ENCODE measurements at places on chromosomes 5 and 9.
A peak's percentile ranks its signal among the peaks of the same experiment; 100 is the strongest.

DNA sequence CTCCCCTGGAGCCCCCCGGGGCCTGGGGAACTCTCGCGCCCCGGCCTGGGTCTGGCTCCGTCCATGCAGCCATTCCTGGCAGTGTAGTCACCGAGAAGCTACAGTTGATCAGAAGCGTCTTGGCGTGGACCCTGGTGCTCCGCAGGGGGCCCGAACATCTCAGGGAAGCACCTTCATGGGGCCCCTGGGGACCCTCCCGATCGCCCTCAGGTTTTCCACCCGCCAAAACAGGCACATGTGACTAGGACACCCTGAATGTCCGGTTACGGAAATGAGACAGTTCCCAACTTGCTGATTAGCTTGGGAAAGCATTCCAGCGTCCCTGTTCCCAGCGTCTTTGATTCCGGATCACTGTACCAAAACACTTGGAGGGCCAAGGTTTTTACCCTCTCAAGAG, 472 bp downstream of the FBXO4 start:
- DNase-seq, result no peak

DNA sequence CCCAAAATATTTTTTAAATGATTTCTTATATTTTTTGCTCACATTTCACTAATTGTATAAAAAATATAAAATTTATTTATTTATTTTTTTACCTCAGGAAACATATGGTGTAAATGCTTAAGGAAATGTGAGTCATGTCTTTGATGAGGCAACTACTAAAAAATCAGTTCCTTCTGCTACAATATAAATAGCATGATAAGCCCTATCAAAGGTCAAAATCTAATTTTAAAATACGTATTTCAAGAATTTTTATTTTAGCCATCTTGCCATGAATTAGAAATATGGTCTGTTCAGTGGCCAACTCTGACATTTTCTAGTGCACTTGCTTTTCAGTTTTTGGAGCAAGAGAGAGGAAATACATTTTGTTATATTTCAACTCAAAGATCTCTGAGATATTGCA, 50.5 kb downstream of the PDE4D start:
- DNase-seq, result no peak

GRCh38 chr5:139185589-139185988, 12.6 kb downstream of the SIL1 start:
- no peak for DNase-seq

- no peak for DNase-seq
These were observed 910 bp upstream of the GARNL3 start for GRCh38 chr9:127263664-127264063.

DNA sequence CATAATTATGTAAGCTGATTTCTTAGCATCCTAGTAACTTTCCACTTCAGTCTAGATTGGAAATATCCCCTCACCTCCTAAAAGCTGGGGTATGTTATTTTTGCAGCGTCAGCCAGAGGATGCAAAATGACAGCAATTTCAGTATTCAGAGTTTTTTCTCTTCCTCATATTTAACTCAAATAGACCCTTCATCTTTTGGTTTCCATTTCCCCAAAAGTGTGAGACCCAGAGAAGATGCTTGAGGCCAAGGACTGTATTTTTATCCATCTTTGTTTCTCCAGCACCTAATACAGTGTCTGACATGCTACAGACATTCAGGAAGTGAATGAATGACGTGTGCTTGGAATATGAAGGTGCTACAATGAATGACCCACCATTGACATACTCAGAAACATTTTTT, 75.5 kb upstream of the RANBP3L start:
- no peak for DNase-seq

GRCh38 chr5:116702776-116703175, 128.2 kb upstream of the SEMA6A start:
- no peak for DNase-seq

- DNase-seq, result no peak
These were observed 117.8 kb downstream of the ZNF354C start for GRCh38 chr5:179177711-179178575.

GRCh38 chr9:131585375-131585774, 40.1 kb downstream of the PRRT1B start:
- no peak for DNase-seq

DNA sequence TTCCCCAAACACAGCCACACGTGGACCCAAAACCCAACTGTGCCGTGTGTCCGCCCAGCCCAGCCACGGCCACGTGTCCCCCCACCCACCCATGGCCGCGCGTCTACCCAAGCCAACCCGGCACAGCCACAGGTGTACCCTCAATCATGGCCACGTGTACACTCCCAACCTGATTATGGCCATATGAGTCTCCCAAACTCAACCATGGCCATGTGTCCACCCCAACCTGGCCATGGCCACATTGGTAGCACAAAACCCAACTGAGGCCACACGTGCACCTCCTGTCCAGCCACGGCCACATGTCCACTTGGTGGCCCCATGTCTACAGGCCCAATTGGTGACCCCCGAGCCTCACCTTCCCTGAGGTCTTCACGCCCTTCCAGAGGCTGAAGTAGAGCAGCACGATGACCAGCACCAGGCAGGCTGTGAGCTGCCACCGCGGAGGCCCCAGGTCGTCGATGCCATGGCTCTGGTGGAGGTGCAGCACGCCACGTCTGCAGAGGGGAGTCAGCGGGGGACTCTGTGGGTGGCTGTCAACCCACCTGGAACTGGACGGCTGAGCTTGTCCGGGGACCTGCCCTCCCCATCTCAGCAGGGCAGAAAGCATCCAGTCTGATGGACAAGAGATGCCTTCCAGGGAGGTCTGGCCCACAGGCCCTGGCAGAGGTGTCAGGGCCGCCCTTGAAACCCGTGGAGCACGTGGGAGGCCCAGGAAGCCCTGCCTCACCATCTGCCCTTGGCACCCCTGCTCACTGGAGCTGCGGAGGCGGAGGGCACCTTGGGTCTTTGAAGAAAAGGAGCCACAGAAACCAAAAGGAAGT, 23.5 kb downstream of the SLC6A3 start:
- DNase-seq, result no peak

GRCh38 chr9:131731237-131731636, 8.6 kb downstream of the RAPGEF1 start:
- no peak for DNase-seq

- DNase-seq, result no peak
These were observed 137.8 kb upstream of the RETREG1 start for GRCh38 chr5:16754601-16755000.

DNA sequence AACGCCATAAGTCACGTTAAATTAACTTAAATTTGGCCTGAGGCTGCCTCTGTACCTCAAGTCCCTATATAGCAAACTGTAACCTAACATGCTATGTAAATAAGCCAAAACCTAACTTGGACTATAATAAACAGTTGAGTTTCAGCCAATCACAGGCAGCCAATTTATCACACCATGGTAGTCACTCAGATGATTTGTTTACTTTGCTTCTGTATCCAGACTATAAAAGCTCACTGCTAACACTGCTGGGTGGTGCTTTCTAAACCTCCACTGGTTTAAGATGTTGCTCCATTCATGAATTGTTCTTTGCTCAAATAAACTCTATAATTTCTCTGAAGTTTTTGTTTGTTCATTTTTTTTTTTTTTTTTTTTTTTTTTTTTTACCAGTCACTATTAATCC, 62.8 kb downstream of the TRPM3 start:
- no peak for DNase-seq

DNA sequence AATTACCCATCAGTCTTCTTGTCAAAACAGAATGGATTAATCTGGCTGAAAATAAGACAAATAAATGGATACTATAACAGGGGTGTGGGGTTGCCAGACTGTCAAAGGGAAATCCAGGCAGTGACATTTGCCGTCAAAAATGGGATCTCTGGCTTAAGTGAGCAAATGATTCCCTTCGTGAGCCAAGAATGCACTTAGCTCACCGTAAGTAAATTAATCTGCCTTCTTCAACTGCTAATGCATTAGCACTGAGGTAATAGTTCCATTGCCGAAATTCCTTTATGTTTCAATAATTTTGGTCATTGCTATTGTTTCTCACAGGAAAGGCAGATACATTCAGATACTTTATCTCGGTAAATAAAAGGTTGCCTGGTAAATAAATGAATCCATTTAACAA, 377.8 kb downstream of the KIAA0825 start:
- no peak for DNase-seq

GRCh38 chr5:180208435-180209081, 453 bp downstream of the RASGEF1C start:
- no peak for DNase-seq

- no peak for DNase-seq
These were observed 119.9 kb downstream of the ZDHHC21 start for GRCh38 chr9:14573319-14573718.

DNA sequence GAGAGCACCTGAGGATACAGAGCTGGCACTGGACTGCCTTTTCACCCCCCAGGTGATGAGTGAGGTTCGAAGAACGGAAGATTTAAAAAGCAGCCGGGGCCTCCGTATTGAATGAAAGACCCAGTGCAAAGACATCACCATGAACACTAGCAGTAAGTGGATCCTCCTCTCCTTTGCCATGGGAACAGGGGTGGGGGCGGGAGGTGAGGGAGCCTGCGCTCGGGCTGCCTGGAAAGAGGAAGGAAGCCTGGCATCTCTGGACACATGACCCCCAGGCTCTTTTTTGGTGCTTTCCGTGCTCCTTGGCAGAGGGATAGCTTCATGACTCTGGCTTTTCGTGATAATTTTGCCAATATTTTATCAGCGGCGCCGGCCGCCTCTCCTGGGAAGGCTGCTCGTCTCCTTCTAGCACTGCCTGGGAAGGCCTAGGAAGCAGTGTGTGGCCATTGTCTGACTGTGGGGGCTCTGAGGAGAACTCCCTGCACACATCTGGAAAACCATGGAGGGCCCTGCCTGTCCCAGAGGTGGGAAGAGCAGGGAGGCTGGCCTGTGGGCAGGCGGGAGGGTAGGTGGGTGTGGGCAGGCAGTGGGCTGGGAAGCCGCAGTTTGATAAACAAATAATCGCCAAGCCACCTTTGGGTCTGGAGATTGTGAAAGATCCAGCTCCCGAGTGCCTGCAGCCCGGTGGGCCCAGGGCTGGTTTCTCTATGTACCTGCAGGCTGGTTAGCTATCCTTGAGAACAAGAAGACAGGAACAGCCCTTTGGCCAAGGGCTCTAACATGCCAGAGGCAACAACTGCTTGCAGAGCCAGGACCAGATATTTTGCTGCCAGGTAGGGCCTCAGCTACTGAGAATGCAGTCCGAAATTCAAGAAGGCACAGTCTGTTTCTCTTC, 911 bp downstream of the ABLIM3 start:
- no peak for DNase-seq

GRCh38 chr9:89815061-89815902, 210.5 kb downstream of the GADD45G start:
- no peak for DNase-seq

- DNase-seq, result no peak
These were observed 246.8 kb upstream of the TUT7 start for GRCh38 chr9:86600977-86601376.

DNA sequence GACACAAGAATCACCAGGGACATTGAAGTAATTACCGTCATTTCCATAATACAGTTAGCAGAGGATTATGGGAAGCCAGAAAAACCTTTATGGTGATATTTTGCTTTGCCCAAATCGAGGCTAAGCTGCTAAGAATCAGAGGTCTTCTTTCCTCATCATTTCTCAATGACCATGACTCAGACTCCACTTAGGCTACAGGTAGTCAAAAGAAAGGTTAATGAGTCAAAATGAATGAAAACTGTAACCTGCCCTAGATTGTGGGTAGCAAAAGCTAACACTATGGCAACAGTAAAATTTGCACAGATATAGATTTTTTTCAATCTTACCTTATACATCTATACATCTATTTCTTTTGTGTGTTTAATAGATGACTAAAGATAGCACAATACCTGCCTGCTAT, 185.8 kb downstream of the CARTPT start:
- DNase-seq, result no peak

- peak; percentile 35 for DNase-seq
These were observed at the start of gene SPACA9 for GRCh38 chr9:132878695-132879456. TSS of gene SPACA9 (plus strand) at chr9:132878898. CDS start at chr9:132883948, 5,050 bp downstream.

DNA sequence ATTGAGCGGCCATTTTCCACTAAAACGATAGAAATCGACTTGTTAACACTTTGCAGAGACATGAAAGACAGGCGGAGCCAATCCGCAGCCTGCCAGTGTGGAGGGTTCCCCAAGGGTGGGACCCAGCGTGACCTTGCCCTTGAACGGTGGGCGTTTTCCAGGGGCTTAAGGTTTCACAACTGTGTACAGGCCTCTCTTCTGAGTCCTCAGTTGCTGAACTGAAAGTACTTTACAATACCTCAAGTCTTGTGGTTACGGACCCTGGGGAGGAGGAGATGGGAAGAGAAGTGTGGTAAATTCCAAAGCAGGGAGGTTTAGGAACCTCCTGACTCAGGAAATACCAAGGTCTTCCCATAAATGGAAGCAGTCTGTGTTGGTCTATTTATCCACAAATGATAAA, 68.2 kb upstream of the CKMT2 start:
- no peak for DNase-seq

GRCh38 chr9:131296460-131296859, 6.9 kb downstream of the PLPP7 start:
- DNase-seq, result no peak

DNA sequence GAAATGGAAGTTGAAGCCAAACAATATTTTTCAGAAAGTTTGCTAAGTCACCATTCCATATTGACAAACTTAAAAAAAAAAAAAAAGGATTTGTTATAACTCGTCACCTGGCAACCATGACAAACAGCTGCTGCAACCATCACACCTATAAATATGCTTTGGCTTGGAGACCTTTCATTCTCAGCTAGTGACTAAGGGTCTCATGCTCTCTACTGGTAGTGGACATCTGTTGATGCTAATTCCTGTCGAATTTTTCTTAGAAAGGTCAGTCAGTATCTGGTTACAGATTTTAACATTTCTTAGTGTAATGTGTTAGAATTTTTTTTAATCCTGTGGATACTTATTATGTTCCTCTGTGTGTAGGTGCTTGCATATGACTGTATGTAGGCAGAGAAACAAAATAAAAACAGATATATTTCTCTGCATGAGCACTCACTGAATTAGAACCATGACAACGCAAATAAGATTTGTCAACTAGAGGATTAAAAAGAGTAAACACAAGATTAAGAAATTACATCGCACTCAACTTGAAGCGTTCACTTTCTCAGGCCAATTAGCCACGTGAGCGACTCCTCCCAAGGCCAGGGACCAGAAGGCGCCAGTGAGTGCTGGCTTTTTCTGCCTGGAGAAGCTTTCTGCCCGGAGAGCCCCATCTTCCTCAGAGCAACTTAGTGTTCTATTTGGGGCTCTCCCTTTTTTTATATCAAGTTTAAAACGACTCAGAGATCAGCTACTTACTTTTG, 27.0 kb upstream of the ZNF622 start:
- DNase-seq, result no peak

DNA sequence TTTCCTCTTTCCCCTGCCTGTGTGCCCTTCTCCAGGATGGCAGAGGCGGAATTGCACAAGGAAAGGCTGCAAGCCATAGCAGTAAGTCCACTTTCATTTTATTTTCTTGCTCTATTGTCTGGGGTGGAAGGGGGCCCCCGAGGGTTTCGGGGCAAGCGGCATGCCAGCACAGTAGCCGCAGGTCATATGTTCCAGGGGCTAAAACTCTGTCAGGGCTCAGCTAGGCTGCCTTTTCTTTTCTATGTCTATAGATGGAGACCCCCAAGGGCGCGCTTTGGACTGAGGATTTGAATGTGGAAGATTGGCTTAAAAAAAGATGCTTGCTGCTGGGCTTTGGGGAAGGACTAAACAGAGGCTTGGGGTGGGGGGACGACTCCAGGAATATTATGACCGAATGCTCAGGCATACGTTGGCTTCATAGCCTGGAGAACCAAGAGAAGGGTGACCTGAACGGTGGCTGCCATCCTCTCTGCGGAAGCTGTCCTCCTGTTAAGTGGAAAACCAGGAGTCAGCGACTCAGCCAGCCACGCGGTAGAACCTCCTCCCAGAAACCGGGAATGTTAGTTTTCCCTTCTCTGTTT, 545 bp downstream of the PALM2AKAP2 start:
- DNase-seq, result no peak

GRCh38 chr9:112032743-112033142, 136.1 kb downstream of the UGCG start:
- no peak for DNase-seq

GRCh38 chr5:158565017-158565789, 534.5 kb downstream of the EBF1 start:
- no peak for DNase-seq

Measured in stimulated activated CD4-positive, alpha-beta T cell treated with anti-CD3 and anti-CD28 coated beads, Interleukin-4, amount 100 ng/mL, for 4 hours (primary cell).